ENCODE measurements at places on chromosomes 6 and 20. TPM values are rescaled to one million over a fixed set of nuclear protein-coding genes. Genes with fewer than 3 reads are reported as not detected.

Gene LZTS3
- total RNA-seq = 7.9 TPM

Gene CTCFL
- total RNA-seq = not detected

Gene PRL
- not detected for total RNA-seq

Gene PPP1R14C
- total RNA-seq = not detected

Gene OPN5
- not detected for total RNA-seq

Gene HUS1B
- 3.1 TPM for total RNA-seq

Gene TRAPPC3L
- total RNA-seq = not detected

Gene GPLD1
- total RNA-seq = 8.5 TPM

Gene JAG1
- total RNA-seq = 103 TPM

Gene SLC25A27
- total RNA-seq = 20.7 TPM

Gene SYTL3
- 4.1 TPM for total RNA-seq

Gene FAM229B
- total RNA-seq = 9.5 TPM
